NCI-H510A treated with DMSO at 0.1 percent for 48 hours (cell line): ENCODE measurements at places on chromosomes 4 and X.

- no peak for DNase-seq
These were observed 71.3 kb downstream of the PAK3 start for GRCh38 chrX:111167334-111167733.

DNA sequence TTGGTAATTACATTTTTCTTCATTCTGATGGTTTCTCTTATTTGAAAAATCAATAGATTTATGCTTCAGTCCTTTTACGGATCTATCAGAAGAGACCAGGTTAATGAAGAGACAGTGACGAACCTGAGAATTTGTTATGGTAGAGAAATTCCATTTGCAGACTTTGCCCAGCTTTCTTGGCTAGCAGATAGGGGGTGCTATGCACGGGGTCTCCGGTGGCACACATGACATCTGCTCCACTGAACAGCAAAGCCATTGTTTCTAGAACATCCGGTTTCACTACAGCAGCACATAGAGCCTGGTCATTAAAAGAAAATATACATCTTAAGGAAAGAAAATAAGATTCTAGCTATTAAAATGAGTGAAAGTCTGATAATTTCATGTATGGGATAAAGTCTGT is 85.1 kb downstream of the ARAP2 start:
- DNase-seq: no peak

- no peak for DNase-seq
These were observed 197.6 kb upstream of the GYPA start for GRCh38 chr4:144338148-144338547.

DNA sequence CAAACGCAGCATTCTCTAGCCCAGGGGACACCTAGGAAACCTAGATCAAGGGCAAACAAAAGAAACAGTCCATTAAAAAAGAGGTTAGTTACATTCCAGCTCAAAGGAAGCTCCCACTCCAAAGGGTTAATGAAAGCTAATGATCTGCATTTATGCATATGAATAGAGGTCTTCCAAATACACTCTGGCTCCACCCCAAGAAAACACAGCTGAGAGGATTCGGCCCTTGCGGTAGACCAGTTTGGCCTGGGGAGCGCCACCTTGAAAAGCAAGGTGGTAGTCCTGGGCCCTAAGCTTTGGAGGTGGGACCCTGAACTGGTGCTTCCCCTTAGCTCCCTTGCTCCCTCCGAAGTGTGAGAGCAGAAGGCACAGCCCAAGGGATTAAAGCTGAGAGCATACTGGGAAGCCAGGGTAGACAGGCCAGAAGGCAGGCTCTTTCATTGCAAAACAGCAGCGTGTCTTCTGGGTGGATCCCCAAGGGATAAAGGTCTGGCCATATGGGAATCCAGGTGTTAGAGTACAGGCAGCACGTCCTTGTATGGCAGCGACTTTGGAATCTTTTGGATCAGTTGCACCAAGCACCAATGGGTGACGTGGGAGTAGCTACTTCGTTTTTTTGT is 3.7 kb downstream of the GABRQ start:
- DNase-seq: no peak

DNA sequence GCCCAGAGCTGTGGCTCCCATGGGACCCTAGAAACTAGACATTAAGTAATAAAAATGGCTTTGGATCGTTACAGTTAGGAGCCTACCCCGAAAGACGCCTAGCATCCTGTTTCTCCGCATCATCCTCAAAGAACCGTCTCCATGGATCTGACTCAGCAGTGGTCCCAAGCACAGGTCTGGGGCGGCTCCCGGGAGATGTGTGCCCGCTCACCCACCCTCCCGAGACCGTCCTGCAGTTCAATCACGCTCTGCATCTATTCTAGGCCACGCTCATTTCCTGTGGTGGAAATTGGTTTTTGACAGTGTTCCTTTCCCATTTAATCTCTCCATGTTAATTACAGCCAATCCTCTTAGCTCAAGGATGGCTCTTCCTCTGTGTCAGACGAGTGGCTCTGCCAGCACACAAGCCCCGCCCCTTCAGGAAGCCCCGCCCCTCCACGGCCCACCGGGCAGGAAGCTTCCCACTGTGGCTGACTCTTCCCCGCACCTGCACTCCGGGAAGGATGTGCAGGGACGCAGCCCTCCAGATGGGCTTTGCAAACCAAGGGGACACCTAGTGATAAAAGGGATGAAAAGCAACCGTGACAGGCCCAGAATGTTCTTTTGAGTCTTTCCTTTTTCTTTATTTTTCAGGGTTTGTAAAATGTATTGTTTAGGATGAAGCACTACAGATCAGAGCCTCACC is 34.5 kb upstream of the HELT start:
- DNase-seq: peak; percentile 10

DNA sequence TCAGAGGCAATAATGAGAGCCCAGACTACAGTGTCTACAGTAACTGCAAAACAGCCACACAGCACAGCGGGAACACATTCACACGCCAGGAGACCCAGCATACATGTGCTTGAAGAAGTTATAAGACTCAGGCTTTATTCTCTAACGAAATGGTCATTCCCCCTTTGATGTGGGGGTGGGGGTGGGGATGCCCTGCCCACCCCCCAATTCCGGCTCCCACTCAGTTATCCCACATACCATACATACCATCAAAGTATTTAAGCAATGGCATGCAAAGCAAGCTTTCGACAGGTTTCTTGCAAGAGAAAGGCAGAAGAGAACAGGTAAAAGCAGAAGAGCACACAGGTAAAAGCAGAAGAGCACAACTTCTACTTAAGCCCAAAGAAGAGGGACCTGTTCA is 3.6 kb downstream of the MECP2 start:
- no peak for DNase-seq

GRCh38 chr4:142396279-142396678 is 449.8 kb downstream of the INPP4B start:
- no peak for DNase-seq
